Esophagus squamous epithelium (tissue), 5 donors: ENCODE measurements at places on chromosomes 3 and 15.
A peak's percentile ranks its signal among the peaks of the same experiment; 100 is the strongest.

DNA sequence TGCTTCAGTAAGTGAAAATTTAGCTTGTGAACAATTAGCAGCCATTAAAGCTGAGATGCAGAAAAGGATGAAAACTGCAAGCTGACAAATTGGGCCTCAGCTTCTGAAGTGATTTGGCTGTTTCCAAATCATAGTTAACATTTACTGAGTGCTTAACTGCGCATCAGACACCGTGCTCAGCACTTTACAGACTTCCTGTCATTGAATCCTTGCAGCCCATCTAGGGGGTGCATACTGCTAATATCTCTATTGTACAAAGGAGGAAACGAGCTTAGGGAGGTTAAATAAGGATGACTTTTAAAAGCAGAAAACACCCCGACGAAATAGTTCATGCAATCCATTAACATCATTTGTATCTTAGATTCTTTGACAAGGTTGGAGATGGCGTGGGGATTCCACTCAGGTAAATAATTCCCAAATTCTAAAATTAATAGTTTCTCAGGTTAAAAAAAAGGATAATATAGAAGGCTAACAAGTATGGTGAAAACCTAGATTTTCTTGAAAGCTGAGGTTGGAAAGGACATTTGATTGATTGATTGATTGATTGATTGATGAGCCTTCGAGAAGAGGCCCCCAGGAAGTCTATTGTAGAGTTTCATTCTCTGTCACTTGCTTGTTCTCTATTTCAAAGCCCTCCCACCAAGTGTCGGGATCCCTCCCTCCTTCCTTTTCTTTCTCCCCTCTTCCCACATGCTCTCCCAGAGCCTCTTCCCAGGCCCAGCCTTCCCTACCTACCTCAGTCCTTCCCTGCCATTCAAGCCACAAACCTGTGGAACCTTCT lies 23.5 kb upstream of the EPHB3 start:
- H3K4me1 ChIP-seq: no peaks in the 10 kb centered on the region
- DNase-seq: no peak
- H3K27ac ChIP-seq: no peak overlapping the region
- H3K27me3 ChIP-seq: no peaks in the 10 kb centered on the region
- H3K36me3 ChIP-seq: no peaks in the 10 kb centered on the region

DNA sequence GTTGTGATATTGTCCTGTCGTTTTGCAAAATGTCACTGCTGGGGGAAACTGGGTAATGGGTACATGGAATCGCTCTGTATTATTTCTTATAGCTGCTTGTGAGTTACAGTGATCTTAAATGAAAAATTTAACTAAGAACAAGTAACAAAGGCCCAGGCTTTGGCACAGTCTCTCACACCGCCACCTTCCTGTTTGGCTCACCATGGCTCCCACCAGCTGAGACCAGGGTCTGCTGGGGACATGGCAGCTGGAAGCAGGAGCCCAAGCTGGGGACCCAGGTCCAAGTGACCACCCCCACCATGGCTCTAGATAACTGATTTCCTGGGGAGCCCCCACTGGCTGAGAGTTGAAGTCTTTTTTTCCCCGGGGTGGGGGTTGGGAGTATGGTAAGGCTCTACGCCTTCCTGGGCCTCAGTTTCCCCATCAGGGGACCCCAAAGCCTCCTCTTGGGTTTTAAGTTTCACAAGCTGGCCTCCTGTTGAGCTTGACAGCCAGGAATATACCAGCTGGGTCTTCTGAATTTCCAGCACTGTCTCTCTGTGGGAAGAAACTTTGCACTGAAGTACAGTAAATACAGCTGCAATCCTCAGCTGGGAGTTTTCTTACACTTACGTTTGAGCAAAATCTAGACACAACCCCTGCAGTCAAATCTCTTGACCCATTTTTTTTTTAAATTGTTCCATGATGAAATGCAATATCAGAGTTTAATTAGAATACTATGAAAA lies 26.1 kb downstream of the ABTB1 start:
- no peak for DNase-seq
- H3K27me3 ChIP-seq: no peaks in the 10 kb centered on the region
- H3K4me1 ChIP-seq: peaks cover 14% of the 10 kb centered on the region
- no peaks in the 10 kb centered on the region for H3K36me3 ChIP-seq

DNA sequence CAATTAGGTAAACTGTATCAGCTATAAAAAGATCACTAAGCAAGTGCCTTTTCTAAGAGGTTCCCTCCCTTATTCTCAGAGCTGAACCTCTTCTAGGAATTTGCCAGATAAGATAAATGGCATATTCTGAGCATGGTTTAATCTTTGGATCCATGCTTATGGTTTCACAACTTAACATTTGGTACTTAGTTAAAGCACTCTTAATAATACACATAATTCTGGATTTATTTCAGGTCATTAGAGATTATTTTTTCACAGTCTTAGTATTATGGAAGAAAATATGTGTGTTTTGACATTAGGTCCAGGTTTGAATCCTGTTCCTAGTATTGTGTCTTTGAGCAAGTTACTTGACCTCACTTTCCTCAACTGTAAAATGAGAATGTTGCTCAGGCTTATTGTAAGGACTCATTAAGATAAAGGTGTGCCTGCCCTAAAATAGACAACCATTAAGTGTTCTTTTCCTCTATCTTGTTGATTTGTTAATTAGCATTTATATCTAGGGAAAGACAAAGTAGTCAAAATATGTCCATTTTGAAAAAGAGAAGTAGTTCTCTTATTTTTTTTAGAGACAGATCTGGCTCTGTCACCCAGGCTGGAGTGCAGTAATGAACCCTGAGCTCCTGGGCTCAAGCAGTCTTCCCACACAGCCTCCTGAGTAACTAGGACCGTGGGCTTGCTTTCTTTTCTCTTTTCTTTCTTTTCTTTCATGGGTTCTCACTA lies 43.4 kb downstream of the TSC22D2 start:
- H3K4me3 ChIP-seq: no peak overlapping the region
- peaks cover 50% of the 10 kb centered on the region for H3K4me1 ChIP-seq
- H3K27me3 ChIP-seq: no peaks in the 10 kb centered on the region
- H3K36me3 ChIP-seq: no peaks in the 10 kb centered on the region

GRCh38 chr3:109532257-109533216 lies 195.2 kb upstream of the DPPA4 start:
- H3K36me3 ChIP-seq: no peaks in the 10 kb centered on the region
- no peak overlapping the region for H3K27ac ChIP-seq
- no peak overlapping the region for H3K4me3 ChIP-seq
- no peaks in the 10 kb centered on the region for H3K27me3 ChIP-seq
- DNase-seq: no peak

GRCh38 chr3:56673781-56674457 lies 9.1 kb downstream of the TASOR start:
- no peaks in the 10 kb centered on the region for H3K27me3 ChIP-seq
- no peak overlapping the region for H3K27ac ChIP-seq
- H3K4me3 ChIP-seq: no peak overlapping the region
- DNase-seq: no peak

DNA sequence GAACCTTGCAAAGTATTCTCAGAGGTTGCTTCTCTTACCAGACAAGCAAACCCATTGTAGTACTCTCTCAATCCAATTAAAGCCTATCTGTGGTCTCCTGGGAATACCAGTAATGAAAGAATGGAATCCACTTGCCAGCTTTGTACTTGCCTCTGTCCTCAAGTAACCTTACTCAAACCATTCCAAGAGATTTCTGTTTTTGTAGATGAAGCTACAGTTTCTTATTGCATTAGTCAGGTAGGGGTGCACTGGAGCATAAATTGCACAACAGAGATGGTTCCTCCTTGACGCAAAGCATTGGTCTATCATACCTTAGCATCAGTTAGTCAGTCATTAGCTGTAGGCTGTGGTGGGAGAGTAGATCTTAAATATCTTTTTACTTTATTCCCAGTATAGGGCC lies 52.9 kb downstream of the BTLA start:
- no peaks in the 10 kb centered on the region for H3K27me3 ChIP-seq
- no peaks in the 10 kb centered on the region for H3K4me1 ChIP-seq
- no peak for DNase-seq
- H3K27ac ChIP-seq: no peak overlapping the region
- no peak overlapping the region for H3K4me3 ChIP-seq

DNA sequence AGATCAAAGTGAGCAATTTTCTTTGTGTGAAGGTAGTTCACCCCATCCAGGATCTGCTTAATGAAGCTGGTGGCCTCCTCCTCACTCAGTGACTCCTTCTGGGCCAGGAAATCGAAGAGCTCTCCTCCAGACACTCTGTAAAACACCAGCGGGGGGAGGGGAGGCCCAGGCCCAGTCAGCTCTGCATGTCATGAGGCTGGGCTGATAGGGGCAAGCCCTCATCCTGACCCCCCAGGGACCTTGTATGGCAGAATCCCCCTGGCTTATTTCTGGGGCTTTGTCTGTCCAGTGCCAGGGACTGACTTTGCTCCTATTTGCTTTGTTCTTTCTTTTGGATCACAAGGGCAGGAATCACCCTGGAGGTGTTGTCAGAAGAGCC lies 74.9 kb downstream of the DAPK2 start:
- no peak overlapping the region for H3K4me3 ChIP-seq
- no peak overlapping the region for H3K27ac ChIP-seq
- no peaks in the 10 kb centered on the region for H3K4me1 ChIP-seq
- H3K36me3 ChIP-seq: no peaks in the 10 kb centered on the region

DNA sequence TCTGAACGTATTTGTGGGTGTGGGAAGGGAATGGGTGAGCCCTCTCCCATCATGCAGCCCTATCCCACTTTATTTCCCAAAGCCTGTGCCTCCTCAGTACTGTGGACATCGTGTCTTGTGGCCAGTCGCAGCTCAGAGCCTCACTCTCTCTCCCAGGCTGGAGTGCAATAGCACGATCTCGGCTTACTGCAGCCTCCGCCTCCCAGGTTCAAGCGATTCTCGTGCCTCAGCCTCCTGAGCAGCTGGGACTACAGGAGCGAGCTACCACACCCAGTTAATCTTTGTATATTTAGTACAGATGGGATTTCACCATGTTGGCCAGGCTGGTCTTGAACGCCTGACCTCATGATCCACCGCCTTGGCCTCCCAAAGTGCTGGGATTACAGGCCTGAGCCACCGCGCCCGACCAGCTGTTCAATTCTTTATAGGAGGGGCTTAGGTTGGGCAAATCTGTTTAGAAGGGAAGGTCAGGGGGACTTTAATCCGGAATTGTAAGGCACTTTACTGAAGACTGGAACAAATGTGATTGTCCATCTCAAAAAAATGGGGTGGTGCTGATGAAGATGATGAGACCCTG lies 42.7 kb upstream of the BDH1 start:
- H3K36me3 ChIP-seq: no peaks in the 10 kb centered on the region
- no peaks in the 10 kb centered on the region for H3K27me3 ChIP-seq
- no peak overlapping the region for H3K4me3 ChIP-seq
- peaks cover 9% of the 10 kb centered on the region for H3K4me1 ChIP-seq
- no peak overlapping the region for H3K27ac ChIP-seq
- no peak for DNase-seq

- H3K36me3 ChIP-seq: no peaks in the 10 kb centered on the region
- DNase-seq: no peak
- peaks cover 66% of the 10 kb centered on the region for H3K4me1 ChIP-seq
- H3K27me3 ChIP-seq: no peaks in the 10 kb centered on the region
- H3K27ac ChIP-seq: peak overlapping the region; percentile 87
Observed at GRCh38 chr3:11717768-11718636, 74.3 kb upstream of the VGLL4 start.

- DNase-seq: no peak
- peaks cover 47% of the 10 kb centered on the region for H3K4me1 ChIP-seq
- no peaks in the 10 kb centered on the region for H3K36me3 ChIP-seq
- peak overlapping the region; percentile 84 for H3K4me3 ChIP-seq
Observed at GRCh38 chr3:50237133-50237651, 1.2 kb downstream of the GNAI2 start.

GRCh38 chr3:29141197-29141917 lies 139.5 kb upstream of the RBMS3 start:
- H3K4me1 ChIP-seq: peaks cover 31% of the 10 kb centered on the region
- peak overlapping the region; percentile 53 for H3K27ac ChIP-seq
- no peak for DNase-seq
- H3K4me3 ChIP-seq: no peak overlapping the region
- no peaks in the 10 kb centered on the region for H3K36me3 ChIP-seq
- H3K27me3 ChIP-seq: no peaks in the 10 kb centered on the region

DNA sequence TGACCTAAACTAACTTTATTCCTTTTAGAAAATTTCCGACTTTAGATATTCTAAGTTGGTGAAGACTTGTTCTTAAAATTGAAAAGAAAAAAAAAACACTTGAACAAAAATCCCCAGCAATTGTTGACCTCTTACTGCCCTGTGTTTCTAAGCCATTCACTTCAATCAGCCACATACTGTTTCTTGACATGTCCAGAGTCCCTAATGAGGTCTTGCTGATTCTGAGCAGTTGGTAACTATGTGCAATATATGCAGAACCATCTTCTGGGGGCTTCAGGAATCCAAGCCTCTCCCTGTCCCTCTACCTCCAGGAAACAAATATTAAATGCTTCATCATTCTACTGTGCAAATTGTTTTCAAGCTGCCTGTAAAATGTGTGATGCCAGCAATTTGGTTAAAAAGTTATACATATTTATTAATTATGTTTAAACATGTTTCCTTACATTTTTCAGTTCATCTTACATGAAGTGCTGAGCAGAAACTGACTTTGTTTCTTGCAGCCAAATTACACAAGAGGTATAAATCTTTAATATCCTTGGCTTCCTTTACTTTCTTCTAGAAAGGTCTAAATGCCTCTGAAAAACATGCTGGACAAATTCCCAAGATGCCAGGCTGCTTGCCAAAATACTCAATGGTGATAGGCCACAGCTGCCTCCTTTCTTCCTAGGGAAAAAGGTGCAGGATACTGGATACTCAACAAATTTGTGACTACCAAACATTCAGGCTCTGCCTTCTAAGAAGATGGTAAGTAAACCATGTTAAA lies 19.8 kb upstream of the GYG1 start:
- H3K4me1 ChIP-seq: peaks cover 5% of the 10 kb centered on the region
- no peak overlapping the region for H3K4me3 ChIP-seq
- H3K27me3 ChIP-seq: no peaks in the 10 kb centered on the region
- no peak for DNase-seq
- no peak overlapping the region for H3K27ac ChIP-seq

- H3K27me3 ChIP-seq: no peaks in the 10 kb centered on the region
- no peaks in the 10 kb centered on the region for H3K36me3 ChIP-seq
- H3K4me3 ChIP-seq: no peak overlapping the region
- DNase-seq: no peak
- no peaks in the 10 kb centered on the region for H3K4me1 ChIP-seq
- no peak overlapping the region for H3K27ac ChIP-seq
Observed at GRCh38 chr3:99232696-99233095, 331.2 kb upstream of the DCBLD2 start.

GRCh38 chr3:35500641-35501350 lies 138.5 kb upstream of the ARPP21 start:
- no peak for DNase-seq
- H3K36me3 ChIP-seq: no peaks in the 10 kb centered on the region
- no peaks in the 10 kb centered on the region for H3K4me1 ChIP-seq
- H3K4me3 ChIP-seq: no peak overlapping the region
- no peak overlapping the region for H3K27ac ChIP-seq
- no peaks in the 10 kb centered on the region for H3K27me3 ChIP-seq

DNA sequence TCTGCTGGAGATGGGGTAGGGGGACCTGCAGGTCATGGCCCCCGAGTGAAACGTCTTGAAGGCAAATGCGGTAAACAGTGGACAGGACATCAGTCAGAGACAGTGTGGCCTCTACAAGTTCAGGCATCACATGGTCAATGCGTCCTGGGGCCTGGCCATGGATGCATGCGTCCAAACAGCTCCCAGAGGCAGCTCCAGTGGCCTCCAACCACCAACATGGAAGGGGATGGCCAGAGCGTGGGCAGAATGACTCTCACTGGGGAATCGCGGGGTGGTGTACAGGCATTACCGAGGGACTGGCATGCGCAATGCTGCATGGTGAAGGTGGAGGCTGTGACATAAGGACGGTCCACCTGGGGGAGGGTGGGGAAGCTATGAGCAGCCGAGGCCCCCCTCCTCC lies 35.6 kb upstream of the IQSEC1 start:
- no peaks in the 10 kb centered on the region for H3K27me3 ChIP-seq
- no peak for DNase-seq
- H3K27ac ChIP-seq: no peak overlapping the region
- H3K36me3 ChIP-seq: no peaks in the 10 kb centered on the region
